ENCODE measurements at places on chromosomes 2 and 18. TPM values are rescaled to one million over a fixed set of nuclear protein-coding genes. Genes with fewer than 3 reads are reported as not detected.

The PTH2R gene
- not detected for total RNA-seq

The DAPL1 gene
- total RNA-seq: not detected

The PDCD1 gene
- total RNA-seq: 37.2 TPM

The COA5 gene
- 33.2 TPM for total RNA-seq

The PLGLB2 gene
- 0.96 TPM for total RNA-seq

The CYS1 gene
- not detected for total RNA-seq

GRCh38 chr2:208552943-208553342 is 146.4 kb downstream of the PTH2R start:
- DNase-seq: no peak

GRCh38 chr2:206218796-206219499 is 55.5 kb upstream of the ZDBF2 start:
- no peak for DNase-seq

GRCh38 chr18:36543030-36543429 is 245.5 kb downstream of the FHOD3 start:
- DNase-seq: no peak

- no peak for DNase-seq
Observed at GRCh38 chr2:53033411-53033810, 734.2 kb upstream of the CHAC2 start.

DNA sequence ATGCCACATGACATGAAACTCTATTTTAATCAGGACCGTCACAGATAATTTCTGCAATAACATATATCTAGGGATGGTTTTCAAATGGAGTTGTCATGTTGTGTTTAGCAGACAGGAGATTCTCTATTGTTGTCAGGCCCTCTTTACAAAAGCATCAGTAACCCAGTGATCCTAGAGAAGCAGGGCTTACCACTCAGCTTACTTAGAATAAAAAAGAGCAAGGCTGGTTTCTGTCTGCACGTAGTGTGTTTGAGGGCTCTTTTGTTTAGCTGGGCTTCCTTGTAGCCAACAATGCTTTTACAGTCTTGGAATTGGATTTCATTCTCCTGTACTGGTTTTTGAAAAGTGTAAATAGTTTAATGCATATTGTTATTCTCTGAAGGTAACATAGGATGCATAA is 210.5 kb upstream of the NRP2 start:
- DNase-seq: no peak

DNA sequence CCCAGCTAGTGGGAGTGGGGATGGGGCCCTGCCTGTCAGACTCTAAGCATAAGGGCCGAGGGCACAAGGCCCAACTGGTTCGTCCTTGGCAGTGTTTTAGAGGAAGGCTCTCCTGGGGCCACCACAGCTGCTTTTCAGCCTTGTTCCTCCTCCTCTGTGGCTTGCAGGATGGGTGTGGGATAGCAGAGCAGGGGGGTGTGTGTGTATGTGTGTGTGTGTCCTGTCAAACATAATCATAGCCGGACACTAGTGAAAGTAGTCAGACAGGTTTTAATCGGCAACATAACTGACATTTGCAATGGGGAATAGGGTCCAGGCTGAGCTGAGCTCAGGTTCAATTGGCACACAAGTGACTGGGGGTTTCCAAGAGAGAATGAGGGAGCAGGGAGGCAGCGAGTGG is 114.2 kb downstream of the SEPTIN10 start:
- DNase-seq: no peak

DNA sequence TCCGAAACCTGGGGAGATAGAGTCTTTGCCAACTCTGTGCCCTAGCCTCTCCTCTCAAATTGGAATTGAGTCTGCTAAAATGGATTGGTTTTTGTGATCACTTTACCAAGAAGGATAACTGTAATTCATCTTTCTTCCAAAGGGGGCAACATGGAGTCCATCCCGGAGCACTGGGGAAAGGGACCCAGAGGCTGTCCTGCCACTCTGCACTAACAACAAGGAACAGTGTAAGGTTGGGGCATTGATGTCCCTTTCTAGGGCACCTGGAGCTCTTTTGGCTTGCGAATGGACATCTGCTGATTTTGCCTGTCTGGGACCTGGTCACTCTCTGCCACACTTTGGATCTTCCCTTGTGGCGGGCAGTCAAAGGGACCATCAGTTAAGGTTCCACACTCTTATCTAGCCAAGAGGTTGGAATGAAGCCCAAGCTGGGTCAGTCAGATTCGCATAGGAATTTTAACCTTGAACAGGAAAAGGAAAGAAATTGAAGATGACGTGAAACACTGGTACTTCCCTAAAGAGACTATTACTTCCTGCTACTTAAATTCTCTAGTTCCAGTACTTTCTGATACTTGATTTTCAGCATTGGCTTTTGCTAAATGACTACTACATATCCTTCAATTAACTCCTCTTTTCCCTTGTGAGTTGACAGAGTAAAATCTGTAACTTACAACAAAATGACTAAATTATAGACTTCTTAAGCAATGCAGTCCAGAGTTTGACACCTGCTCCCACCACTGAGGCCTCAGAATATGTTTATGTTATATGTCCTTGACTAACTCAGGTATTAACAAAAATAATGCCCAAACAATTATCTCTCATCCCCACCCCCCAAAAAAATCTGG is 64.7 kb upstream of the KLF7 start:
- DNase-seq: no peak

DNA sequence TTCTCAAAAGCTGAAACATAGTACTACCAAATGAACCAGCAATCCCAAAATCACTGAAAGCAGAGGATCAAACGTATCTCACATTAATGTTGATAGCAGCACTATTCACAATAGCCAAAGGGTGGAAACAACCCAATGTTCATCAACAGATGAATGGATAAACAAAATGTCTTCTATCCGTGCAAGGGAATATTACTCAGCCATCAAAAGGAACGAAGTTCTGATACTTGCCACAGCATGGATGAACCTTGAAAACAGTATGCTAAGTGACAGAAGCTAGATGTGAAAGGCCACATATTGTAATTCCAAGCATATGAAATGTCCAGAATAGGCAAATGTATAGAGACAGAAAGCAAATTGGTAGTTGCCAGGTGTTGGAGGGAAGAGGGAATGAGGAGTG is 57.0 kb upstream of the CHMP1B start:
- DNase-seq: no peak

GRCh38 chr2:26184555-26185303 is 11.8 kb downstream of the GAREM2 start:
- peak; percentile 92 for DNase-seq

DNA sequence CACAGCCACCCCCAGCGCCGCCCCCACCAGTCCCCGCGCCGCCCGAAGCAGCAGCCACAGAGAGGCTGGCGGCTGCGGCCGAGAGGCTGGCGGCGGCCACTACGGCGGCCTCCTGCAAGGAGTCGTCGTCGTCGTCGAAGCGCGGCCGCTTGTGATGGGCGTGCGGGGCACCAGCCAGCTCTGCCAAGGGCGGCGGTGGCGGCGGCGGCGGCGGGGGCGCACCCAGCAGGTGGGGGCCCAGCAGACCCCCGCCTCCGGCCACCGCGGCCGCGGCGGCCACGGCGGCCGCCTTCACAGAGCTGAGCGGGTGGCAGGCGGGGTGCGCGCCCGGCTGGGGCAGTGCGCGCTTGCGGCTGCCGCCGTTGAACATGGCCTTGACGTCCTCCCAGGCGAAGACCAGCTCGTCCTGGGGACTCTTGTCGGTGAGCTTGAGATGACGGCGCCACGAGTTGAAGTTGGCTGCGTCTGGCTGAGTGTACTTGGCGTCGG is 3.3 kb downstream of the SKOR2 start:
- peak; percentile 6 for DNase-seq

DNA sequence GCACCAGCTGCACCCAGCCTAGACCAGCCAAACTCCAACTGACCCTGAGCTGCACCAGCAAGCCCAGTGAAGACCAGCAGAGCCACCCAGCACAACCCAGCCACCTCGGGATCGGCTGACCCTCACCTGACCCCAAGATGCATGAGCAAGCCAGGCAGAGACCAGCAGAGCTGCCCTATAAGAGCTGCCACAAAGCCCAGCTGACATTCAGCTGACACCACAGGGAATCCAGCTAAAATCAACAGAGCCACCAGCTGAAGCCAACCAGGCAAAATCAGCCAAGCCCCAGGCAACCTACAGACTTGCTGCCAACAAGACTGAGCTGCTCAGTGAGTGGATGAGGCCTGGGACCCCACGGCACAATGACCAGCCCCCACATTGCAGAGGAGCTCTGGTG is 54.6 kb downstream of the CYP27C1 start:
- DNase-seq: no peak

GRCh38 chr2:64115808-64116598 is 28.2 kb downstream of the PELI1 start:
- no peak for DNase-seq

DNA sequence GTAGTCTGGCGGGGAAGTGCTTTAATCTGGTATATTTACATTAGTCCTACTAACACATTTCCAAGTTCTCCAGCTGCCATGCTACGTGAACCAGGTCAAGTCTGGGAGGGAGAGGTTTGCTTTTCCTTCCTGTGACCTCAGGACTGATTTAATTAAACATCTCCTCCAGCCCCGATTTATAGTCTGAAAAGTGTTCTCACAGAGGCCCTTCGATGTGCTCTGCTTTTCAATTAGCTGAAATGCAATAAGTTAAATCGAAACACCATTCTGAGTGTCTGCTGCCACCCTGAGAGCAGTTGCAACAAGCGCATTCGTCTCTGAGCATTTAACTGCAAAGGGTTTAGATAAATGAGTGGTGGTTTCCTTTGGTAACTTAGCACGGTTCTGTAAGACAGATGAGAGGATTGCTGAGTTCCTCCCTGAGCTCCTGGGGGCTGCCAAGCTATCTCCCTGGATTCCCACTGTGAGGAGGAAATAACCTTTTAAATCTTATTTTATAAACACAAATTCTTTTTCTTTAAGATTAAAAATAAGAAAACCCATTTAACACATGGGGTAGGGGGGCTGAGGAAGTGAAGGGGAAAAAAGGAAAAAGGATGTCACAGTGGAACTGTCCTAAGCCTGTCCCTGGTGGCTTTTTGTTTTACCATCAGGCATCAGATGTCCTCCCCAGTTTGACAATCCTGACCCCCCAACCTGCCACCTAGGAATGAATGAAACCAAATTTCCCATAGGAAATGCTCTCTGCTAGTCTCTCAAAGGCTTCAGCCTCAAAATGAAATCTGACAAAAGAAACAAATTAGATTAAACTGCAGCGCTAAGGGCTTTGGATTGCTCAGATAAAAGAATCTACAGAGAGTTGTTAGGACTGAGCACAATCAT is 56.5 kb upstream of the CREB1 start:
- peak; percentile 71 for DNase-seq

DNA sequence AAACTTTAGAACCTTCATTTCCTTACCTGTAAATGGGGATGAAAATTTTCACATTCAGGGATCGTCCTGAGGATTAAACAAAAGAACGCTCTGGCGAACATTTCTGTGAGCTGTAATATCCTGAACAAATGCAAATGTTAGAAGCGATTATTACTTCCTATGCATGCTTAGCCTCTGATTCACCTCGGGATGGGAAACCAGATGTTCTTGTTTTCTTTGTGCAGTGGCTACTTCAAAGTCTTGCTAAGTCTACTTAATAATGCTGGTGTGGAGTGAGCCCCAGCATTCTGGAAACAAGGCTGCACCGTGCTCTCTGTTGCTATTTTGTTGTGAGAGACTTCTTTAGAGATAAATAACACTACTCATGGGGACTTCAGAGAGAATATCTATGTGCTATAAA is 119.1 kb upstream of the PELI1 start:
- no peak for DNase-seq

- no peak for DNase-seq
Observed at GRCh38 chr2:196434217-196434616, 205.3 kb upstream of the CCDC150 start.

- no peak for DNase-seq
Observed at GRCh38 chr2:128779301-128780095, 460.8 kb upstream of the HS6ST1 start.
